Activated effector memory CD4-positive, alpha-beta T cell treated with Interleukin-2 at 50 U/mL for 16 hours (primary cell): ENCODE measurements at places on chromosomes 3 and 15.

DNA sequence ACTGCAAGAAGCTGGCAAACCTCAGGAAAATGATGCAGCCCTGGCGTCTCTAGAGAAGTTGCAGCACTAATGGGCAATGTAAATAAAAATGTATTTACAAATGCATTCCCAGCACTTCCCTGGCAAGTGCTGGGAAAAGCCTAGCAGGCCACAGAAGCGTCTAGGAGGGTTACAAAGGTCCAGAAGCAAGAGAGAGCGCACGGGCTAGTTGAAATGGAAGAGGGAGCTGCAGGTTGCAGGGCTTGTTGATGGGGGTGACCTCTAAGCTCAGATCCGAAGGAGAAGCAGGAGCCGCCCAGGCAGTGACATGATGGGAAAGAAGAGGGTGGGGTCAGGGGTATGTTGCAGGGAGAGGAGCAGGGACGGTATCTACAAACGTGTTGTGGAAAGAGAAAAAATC lies 2.7 kb upstream of the KNL1 start:
- DNase-seq, result no peak

- DNase-seq, result no peak
Observed at GRCh38 chr3:49665822-49666519, 8.2 kb upstream of the APEH start.

GRCh38 chr3:172148702-172149565 lies 109.6 kb downstream of the FNDC3B start:
- no peak for DNase-seq

- DNase-seq, result no peak
Observed at GRCh38 chr15:90106522-90107117, 4.4 kb upstream of the IDH2 start.

- no peak for DNase-seq
Observed at GRCh38 chr3:9976721-9977709, 9.6 kb downstream of the EMC3 start.
